ENCODE measurements at places on chromosomes 1 and 21.

DNA sequence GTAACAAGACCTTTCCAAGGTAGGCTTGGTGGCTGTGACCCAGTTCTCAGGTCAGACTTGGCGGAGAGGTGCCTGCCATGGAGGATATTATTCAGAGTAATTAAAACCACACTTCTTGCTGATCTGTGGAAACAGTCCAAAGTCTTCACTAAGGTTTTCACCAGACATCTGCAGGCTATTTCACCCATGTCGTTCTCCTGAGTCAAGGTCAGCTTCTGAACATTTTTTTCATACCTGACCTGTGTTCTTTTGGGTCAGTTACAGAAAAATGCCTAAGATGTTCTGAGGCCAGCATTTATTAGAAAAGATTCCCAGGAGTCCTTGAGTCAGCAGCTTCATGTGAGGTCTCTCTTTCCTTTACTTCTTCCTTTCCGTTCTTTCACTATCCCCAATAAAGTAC, 54.9 kb downstream of the RGL1 start:
- no peak for DNase-seq

DNA sequence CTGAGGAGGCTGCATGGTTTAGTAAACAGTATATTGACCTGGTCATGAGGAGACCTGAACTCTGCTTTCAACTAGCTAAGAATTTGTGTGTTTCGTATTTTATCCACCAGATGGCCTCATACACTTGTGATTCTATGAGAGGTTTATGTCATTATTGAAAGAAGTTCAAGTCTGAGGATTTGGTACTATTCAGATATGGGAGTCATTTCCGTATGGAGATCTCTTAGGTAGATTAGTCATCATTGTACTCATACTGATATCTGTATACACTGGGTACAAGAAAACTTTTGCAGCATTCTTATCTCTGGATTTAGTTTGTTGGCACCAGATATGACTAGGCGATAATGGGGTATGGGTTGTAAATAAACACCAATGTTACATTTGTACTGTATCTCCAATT, 26.6 kb downstream of the ATF6 start:
- DNase-seq = peak; percentile 79

DNA sequence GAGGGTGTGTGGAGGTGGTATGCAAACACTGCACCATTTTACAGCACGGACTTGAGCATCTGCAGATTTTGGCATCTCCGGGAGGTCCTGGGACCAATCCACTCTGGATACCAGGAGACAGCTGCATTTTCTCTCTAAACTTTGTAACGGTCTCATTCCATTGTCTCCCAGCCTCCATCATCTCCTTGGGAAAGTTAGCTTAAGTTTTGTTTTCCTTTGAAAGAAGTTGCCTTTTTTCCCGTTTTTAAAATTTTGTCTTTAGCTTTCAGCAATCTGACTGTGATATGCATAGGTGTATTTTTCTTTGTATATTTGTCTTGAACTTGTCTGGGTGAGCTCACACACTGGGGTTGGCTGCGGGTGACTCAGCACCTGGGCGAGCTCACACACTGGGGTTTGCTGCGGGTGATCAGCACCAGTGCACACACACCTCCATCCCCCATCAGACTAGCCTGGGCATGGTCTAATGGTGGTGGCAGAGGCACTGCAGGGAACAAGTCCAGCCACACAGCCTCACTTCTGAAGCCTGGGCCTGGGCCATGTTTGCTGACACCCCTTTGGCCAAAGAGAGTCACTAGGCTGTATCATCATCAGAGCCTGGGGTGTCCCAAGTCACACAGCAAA, 32.1 kb upstream of the COL18A1 start:
- DNase-seq = no peak

DNA sequence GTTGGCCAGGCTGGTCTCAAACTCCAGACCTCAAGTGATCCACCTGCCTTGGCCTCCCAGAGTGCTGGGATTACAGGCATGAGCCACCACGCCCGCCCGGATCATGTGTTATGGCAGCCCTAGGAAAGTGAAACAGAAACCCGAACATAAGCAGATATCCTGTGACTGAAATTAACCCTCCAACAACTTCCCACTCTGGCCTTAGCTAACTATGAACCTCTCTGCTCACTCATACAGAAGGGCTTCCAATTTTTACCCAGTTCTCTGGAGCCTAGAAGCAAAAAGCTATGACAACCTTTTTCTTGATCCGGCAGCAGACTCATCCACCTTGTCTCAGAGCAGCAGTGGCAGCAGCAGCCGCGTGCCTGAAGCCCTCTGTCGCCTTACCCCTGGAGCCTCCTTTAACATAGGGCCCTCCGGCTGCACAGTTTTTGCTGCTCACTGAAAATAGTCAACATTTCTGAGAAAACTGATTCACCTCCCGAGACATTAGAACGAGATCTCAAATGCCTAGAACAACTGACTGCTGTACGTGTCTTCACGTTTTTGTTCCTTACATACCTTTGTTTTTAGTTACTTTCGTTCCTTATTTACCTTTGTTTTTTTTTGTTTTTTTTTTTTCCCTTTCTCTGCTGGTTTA, 9.3 kb downstream of the CBR1 start:
- DNase-seq = peak; percentile 69

DNA sequence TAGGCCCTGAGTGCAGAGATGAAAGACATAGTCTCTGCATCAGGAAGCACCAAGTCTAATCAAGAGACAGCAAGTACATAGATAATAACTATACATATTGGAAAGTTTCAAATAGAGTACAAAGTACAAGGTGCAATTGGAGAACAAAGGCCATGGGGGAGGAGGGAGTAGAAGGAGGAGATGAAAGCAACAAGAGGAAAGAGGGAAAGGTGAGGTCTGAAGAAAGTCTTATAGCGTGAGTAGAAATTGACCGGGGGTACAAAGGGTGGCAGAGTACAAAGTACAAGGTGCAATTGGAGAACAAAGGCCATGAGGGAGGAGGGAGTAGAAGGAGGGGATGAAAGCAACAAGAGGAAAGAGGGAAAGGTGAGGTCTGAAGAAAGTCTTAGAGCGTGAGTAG, 244.2 kb upstream of the JUN start:
- DNase-seq = no peak

- DNase-seq = no peak
These were observed 6.0 kb upstream of the IFNLR1 start for GRCh38 chr1:24193046-24193445.
